EH (cell line): ENCODE measurements at places on chromosomes 5 and 9.

DNA sequence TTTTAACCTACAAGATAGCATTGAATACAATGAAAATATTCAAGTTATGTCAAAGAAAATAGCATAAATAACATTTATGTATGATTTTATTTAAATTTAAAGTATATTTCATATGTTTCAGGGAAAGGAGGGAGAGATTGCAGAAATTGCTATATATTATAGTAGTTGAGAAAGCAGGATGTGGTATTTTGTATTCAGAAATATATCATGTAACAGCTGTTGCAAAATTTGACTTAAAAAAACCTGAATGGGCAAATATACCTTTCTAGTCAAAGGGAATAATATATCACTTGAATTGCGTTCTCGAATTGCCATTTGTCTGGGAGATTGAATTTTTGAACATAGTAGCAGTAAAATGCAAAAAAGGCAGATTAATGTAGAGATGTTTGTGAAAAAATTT is 80.6 kb downstream of the PAM start:
- no peak for DNase-seq

DNA sequence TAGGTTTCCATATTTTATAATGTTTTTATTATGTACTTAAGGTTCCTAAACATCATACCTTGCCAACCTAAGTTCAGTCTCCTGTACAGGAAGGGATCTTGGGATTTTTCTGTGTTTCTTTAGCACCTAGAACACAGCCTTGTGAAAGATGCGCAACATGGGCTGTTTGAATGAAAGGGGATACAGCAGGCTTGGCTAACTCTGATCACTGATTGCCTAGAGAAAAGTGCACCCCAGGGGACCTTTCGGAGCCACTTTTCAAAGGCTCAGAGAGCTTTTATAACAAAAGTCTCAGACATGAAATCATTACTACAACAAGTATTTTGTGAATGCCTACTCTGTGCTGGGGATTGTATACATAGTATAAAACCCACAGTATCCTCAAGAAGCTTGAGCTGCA is 261.6 kb downstream of the BNC2 start:
- no peak for DNase-seq

GRCh38 chr9:16361118-16361517 is 509.4 kb downstream of the BNC2 start:
- DNase-seq, result peak; percentile 84

DNA sequence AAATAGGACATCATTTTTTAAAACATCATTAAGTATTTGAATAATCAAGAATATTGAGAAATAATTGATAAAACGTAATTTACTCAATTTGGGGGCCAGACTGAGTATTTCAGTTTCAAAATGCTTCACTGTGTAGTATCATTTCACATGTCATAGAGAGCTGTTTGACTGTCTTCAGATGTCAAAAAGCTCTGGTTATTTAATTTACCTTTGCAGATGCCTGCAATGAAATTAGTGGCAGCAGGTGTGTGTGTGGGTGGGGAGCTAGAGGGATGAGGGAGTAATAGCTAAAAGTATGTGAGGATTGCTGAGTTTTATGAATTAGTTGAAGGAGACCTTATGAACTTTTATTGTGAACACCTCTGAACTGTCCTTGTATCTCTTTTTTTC is 567.2 kb upstream of the MEF2C start:
- DNase-seq, result no peak

DNA sequence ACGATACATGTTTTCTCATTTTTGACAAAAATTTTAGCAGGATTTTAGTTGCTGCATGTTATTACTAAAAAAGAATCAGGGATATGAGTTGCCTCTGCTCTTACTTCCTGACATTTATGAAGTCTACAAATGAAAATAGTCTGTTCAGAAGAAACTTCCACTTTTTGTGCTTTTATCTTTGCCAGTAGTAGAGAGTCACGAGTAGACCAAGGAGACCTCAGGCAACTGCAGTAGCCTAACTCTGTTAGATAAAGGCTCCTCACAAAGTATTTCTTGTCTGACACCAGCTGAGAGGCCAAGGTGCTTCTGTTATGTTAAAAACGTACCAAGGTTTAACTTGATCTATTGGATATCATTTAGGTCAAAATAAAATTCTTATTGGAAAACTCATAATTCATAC is 333.9 kb downstream of the NR2F1-AS1 start:
- no peak for DNase-seq

DNA sequence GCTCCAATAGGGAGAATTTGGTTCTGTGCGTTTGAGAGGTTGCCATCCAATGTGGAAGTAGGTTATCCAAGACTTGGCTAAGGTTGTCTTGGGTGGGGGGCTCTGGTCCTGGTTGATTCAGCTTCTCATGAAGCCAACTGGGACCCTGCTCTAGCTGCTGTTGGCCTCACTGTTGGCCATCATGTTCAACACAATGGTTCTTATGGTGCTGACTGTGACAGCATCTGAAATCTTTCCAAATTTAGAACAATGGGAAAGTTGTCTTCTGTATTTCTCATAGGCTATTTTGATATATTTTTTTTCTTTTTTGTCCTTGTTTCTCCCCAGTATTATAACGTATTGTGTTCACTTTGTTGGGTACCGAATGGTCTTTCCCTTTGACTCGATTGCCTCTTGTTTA is 71.9 kb downstream of the GDNF start:
- DNase-seq, result no peak

DNA sequence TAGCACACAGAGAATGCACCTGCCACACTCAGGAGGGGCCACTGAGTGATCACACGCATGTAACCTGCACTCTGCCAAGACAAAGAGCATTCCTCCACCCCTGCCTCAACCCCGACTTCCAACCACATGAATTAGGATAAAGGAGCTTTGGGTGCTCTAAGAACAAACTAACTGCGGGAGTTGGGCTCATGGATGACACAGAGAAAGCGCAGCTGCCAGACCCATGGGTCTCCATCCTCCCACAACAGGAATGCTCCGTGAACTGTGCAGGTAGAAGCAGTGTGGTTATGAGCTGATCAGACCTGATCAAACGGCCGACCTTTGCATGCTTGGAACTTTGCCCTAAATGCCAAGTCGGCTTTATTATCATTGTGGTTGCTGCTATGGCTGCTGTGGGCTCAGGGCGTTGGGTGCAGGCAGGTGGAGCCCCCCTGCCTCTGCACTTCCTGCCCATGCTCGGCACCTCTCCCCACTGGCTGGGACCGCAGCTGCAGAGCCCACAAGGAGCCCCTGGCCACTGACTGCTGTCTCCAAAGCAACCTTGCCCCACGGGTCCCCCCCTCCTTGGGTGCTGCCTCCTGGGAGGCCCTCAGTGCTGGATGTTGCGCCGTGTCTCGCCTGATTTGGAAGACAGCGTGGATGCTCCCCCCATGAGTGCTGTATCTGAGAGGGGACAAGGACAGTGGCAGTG is 2.6 kb upstream of the SLC6A3 start:
- no peak for DNase-seq

DNA sequence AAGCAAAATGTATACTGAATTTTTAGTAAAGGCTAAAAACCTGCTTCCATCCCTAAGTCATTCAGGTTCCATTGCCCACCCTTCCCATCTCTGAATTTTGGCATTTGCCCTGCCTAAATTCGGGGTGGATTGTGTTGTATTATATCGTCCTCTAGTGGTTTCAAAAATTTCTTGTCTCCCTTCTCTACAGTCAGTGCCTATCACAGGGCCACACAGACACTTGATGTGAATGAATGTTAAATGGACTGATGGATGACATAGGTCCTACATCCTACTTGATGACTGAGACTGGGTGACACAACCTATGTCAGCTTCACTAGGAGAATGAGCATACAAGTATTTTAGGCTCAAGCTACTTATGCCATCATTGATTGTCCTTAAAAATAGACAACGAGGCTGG is 45.6 kb upstream of the SLC30A5 start:
- no peak for DNase-seq

DNA sequence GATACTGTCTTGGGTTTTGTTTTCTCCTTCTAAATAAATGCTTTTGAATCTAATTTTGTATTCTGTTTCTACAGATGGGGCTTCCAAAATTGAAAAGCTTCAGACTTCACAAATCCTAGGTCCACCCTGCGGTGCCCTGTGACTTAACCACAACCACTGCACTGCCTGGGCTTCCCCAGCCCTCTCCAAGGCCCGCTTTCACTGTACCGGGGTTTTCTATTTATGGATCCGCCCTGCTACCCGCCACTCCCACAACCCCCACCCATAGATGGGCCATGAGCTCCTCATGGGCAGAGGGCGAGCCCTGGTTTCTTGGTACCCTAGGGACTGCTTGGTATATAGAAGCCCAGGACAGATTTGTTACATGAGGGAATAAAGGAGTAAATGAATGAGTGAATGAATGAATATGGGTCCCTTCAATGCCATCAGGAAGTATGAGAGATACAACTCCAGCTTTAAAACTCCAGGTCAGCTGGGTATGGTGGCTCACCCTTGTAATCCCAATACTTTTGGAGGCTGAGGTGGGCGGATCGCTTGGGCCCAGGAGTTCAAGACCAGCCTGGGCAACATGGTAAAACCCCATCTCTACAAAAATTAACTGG is 39.8 kb upstream of the NEK6 start:
- DNase-seq, result no peak

GRCh38 chr5:95615164-95615467 is 4.8 kb upstream of the GPR150 start:
- DNase-seq, result no peak

- peak; percentile 58 for DNase-seq
Observed at GRCh38 chr5:139186752-139187326, 11.3 kb downstream of the SIL1 start.

DNA sequence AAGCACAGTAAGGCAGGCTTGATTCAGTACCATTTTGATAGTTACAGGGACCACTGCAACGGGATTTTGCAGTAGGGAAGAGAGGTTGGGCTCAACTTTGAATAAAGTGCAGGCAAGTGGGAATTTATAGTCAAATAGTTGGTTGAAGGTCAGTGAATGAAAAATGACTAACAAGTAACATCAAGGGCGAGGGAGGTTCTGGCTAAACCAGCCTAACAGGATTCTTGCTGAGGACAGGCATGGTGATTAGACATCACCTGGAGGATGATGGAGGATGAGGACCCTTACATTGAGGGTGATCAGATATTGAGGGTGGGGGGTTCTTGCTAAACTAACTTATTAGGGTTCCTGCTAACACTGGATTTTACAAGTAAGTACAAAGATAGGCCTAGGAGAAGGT is 66.1 kb upstream of the SMC5 start:
- no peak for DNase-seq

- DNase-seq, result peak; percentile 95
Observed at GRCh38 chr5:171984748-171985419, 21.6 kb downstream of the FBXW11 start.

DNA sequence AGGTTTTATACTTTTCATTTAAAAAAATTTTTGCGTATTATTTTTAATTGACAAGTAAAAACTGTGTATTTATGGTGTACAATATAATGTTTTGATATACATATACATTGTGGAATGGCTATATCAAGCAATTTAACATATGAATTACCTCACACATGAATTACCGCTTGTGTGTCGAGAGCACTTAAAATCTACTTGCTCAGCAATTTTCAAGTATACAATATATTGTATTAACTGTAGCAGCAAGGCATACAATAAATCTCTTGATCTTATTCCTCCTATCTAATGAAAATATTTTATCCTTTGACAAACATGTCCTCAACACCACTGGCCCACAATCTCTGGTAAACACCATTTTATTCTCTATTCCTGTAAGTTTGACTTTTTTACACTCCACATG is 224.4 kb upstream of the CYLC2 start:
- no peak for DNase-seq

DNA sequence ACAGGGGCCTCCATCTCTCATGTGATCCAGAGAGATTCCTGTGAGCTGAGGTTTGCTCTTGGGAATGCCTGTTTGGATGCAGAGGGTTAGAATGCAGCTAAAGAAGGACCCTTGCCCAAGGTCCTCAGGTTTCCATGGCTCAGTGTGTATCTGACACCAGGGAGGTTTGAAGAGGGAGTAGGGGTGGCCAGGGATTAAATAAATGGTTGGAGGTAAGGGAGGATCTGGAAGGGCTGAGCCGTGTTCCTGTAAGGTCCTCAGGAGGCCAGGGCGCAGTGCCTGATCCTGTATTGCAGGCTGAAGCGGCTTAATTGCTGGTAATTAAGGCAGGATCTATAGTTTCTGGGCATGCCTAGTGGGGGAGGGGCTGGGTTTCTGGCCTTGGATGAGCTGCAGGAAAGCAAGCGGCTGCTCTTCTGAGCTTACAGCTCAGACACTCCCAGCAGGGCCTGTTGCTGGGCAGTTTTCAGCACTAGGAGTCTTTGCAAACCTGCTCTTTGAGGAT is 41.5 kb upstream of the MAP1B start:
- peak; percentile 29 for DNase-seq

DNA sequence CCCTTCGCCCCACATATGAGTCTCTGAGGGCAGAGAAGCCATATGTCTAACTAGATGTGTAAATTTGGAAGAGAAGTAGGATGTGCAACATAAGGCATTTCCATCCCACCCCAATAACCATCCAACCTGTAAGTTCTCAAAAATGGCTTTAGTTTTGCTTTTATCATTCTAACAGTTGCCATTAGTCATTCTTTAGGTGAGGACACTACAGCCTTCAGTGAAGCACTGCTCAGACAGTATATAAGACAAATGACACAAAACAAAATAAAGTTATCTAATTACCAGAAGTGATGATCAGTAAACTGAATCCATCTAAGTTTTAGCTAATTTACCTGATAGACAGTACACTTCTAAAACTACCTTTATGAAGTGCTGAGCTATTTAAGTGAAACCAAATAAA is 23.9 kb downstream of the MLLT3 start:
- DNase-seq, result no peak

DNA sequence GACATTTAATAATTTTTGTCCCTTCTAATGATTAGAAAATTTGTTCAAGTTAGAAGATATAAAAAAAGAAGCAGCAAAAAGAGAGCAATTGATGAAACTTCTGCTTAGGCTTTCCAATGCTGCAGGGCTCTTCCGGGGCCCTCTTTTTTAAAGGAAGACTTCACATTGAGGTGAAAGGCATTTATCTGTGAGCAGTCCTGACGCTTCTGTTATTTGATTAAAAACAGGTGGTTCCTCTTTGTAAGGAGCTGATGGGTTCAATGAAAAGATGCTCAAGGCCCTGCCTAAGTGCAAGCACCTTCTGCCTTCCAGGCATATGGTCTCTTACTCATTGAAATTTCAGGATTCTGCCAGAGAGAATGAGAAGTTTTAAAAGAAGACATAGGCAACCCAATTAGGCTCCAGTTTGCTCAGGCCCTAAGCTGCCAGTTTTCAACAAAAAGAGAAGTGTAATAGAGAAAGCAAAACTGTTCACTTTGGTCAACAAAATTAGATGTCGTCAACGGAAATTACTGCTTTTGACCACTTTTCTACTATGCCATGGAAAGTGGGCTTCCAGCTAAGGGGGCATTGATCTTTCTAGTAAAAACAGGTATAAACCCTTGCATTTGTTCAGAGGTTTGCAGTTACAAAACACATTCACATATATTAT is 100.2 kb downstream of the INSYN2B start:
- no peak for DNase-seq

DNA sequence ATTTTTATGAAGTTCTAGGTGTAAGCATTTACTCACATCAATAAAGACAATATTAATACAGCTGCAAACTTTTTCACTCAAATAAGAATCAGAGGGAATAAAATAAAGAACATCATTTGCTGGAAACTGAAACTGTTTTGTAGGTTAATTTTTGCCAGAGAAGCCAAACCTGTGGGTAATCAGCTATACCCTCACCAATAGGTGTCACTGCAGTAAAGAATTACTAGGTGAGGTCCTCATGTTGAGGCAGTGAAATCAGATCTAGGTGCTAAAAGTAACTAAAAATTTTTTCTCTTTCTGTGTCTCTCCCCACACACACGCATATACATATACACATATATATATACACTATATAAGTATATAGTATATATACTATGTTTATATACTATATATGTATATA is 1016.3 kb upstream of the SEMA6A start:
- DNase-seq, result peak; percentile 46

- no peak for DNase-seq
Observed at GRCh38 chr9:122226758-122227574, 1.8 kb downstream of the LHX6 start.
